Upper lobe of left lung (tissue), 6 donors: ENCODE measurements at places on chromosomes 11 and 22.

DNA sequence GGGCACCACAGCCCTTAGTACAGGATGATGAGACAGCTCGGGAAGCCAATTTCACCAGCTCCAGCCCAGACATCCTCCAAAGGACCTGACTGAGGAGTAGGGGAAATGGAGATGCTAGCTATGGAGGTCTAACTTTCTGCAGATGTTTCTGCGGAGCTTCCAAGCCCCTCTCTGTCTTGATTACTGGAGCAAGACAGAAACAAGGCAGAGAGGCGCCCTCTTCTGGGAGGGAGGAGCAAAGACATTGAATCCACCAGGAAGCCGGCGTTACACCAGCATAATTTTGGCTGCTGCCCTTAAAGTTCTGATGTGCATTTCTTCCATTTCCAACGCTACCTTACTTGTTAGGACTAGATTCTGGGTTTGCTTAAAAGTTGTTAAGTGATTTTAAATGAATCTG, 107.3 kb upstream of the HSD17B12 start:
- H3K27me3 ChIP-seq: peaks cover 31% of the 10 kb centered on the region
- DNase-seq: no peak
- peaks cover 28% of the 10 kb centered on the region for H3K4me1 ChIP-seq
- H3K36me3 ChIP-seq: no peaks in the 10 kb centered on the region
- H3K4me3 ChIP-seq: no peak overlapping the region

DNA sequence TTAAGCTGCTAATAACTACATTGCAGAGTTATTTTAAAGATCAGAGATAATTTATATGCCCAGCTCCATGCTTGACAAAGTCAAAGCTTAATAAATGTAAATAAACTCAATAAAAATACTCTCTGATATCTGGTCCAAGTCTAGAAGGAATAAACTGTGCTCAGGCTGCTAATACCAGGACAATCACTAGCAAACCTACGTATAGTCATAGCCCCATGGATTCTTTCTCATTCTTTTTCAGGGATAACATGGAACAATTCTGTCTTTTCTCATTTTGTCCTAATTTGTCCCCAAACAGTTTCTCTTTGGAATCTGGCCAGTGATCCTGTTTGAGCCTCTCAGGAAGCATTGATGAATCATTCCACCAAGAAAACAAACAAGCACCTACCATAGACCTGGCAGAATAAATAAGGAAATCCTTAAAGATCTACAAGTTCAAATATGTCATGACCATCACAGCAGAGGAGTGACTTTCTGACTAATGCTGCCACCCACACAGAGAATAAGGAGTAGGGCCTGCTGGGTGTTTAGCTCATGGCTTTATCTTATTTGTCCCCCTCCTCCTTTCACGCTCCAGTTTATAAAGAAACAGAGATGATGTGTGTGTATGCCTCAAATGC, 14.1 kb upstream of the B3GNT6 start:
- no peaks in the 10 kb centered on the region for H3K27me3 ChIP-seq
- H3K4me1 ChIP-seq: peaks cover 6% of the 10 kb centered on the region
- peaks cover 41% of the 10 kb centered on the region for H3K36me3 ChIP-seq
- no peak overlapping the region for H3K4me3 ChIP-seq

DNA sequence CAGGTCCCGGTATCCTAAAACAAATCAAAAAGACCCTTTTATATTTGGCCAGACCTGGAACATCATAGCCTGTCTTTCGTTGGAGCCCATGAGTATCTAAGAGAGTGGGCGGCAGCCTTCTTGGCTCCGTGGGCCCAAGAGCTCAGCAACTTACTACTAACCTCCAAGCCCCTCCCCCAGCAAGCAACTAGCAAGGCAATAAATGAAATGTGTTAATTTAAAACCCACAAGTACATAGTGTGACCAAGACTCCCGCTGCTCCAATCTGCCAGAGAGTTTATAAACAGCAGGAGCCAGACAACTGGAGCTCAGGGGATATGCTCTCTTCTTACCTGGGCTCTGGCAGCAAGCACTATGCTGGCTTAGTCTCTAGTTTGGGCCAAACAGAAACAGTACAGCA, 40.8 kb upstream of the CYP2D6 start:
- no peak overlapping the region for H3K4me3 ChIP-seq
- H3K27ac ChIP-seq: no peak overlapping the region
- no peaks in the 10 kb centered on the region for H3K27me3 ChIP-seq
- peaks cover 16% of the 10 kb centered on the region for H3K4me1 ChIP-seq
- DNase-seq: no peak

- DNase-seq: no peak
- H3K27ac ChIP-seq: no peak overlapping the region
- no peaks in the 10 kb centered on the region for H3K36me3 ChIP-seq
- no peaks in the 10 kb centered on the region for H3K27me3 ChIP-seq
- no peak overlapping the region for H3K4me3 ChIP-seq
Measured at GRCh38 chr11:104490182-104490581, 326.2 kb upstream of the PDGFD start.

- DNase-seq: no peak
- H3K4me1 ChIP-seq: no peaks in the 10 kb centered on the region
- no peak overlapping the region for H3K27ac ChIP-seq
- no peaks in the 10 kb centered on the region for H3K36me3 ChIP-seq
- no peaks in the 10 kb centered on the region for H3K27me3 ChIP-seq
- no peak overlapping the region for H3K4me3 ChIP-seq
Measured at GRCh38 chr11:31847761-31848160, 36.6 kb upstream of the PAX6 start.

DNA sequence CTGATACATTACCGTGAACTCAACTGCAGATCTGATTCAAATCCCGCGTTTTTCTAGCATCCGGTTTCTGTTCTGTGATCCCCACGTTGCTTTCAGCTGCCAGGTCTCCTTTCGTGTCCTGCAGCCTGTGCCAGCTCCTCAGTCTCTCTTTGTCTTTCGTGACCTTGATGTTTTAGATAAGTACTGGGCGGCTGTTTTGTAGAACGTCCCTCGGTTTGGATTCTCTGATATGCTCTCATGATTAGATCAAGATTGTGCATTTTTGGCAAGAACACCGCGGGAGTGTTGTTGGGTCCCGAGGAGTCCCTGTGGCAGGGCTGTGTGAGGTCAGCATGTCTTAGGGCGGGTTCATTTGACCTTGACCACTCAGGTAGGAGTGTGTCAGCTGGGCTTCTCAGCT, 38.6 kb downstream of the KCNQ1 start:
- H3K27me3 ChIP-seq: no peaks in the 10 kb centered on the region
- H3K27ac ChIP-seq: no peak overlapping the region
- no peaks in the 10 kb centered on the region for H3K4me1 ChIP-seq
- no peak for DNase-seq
